ENCODE measurements at places on chromosomes 6 and 20. TPM values are rescaled to one million over a fixed set of nuclear protein-coding genes. Genes with fewer than 3 reads are reported as not detected.

- H3K36me3 ChIP-seq = no peaks in the 10 kb centered on the region
- H3K4me3 ChIP-seq = no peak overlapping the region
- no peaks in the 10 kb centered on the region for H3K27me3 ChIP-seq
- H3K4me1 ChIP-seq = no peaks in the 10 kb centered on the region
- no peak overlapping the region for H3K27ac ChIP-seq
These were observed 34.1 kb downstream of the CEBPB start for GRCh38 chr20:50224531-50225255.

DNA sequence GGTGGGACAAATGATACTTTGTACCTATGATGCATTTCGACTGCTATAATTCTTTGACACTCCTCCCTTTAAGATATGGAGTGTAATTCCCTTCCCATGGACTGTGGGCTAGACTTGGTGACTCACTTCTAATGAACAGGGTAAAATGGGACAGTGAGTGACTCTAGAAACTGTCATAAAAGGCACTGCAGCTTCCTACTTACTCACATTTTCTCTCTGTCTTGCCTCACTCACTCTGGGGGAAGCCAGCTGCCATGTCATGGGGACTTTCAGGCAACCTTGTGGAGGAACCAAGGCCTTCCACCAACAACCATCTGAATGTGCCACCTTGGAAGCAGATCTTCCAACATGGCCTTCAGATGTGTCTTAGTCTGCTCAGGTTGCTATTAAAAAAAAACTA is 12.9 kb upstream of the GFOD1 start:
- DNase-seq = no peak
- no peaks in the 10 kb centered on the region for H3K36me3 ChIP-seq
- H3K4me1 ChIP-seq = peaks cover 10% of the 10 kb centered on the region
- H3K4me3 ChIP-seq = no peak overlapping the region
- H3K27ac ChIP-seq = no peak overlapping the region

GRCh38 chr20:55283889-55284288 is 721.4 kb downstream of the CBLN4 start:
- H3K27ac ChIP-seq = no peak overlapping the region
- no peak overlapping the region for H3K4me3 ChIP-seq
- no peaks in the 10 kb centered on the region for H3K27me3 ChIP-seq
- H3K4me1 ChIP-seq = no peaks in the 10 kb centered on the region
- no peaks in the 10 kb centered on the region for H3K36me3 ChIP-seq

DNA sequence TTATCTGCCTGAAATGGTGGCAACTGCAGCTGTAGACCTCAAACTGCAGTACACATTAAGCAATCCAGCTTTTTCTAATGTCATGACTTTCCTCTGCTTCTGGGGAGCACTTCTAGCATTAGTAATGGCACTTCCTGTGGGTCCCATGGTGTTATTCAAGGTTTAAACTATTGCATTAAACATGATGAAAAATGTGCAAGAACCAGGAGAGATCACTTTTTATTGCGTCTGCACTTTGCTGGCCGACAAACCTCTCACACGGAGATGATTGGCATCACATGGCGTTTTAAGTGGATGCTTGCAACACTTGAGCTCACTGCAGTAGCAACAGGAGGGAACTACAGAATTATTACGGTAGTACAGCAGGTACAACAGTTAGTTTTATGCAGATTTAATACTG is 148.4 kb downstream of the HIVEP2 start:
- no peaks in the 10 kb centered on the region for H3K27me3 ChIP-seq
- no peak overlapping the region for H3K27ac ChIP-seq
- H3K4me3 ChIP-seq = no peak overlapping the region
- no peaks in the 10 kb centered on the region for H3K4me1 ChIP-seq

DNA sequence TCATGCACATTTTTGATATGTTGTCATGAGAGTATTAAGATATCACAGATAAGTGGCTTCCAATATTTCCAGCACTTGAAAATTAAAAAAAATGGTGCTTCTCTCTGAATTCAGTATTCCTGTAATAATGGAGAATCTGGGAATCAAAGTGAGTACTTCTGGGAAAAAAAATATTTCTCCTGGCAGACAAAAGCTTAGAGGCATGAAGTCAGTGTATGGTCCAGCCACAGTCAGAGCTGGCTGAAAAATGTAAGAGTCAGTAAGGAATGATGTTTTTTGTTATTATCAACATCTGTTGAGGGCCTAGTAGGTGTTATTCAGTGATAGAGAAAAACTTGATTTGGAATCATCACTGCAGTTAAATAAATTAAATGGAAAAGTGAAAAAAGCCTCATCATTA is 3.2 kb upstream of the RFPL4B start:
- H3K36me3 ChIP-seq = no peaks in the 10 kb centered on the region
- H3K4me1 ChIP-seq = no peaks in the 10 kb centered on the region
- DNase-seq = no peak
- H3K27me3 ChIP-seq = no peaks in the 10 kb centered on the region
- no peak overlapping the region for H3K27ac ChIP-seq

GRCh38 chr6:169881976-169882375 is 130.6 kb downstream of the ERMARD start:
- no peak overlapping the region for H3K27ac ChIP-seq
- H3K27me3 ChIP-seq = no peaks in the 10 kb centered on the region
- no peak overlapping the region for H3K4me3 ChIP-seq

GRCh38 chr20:33606118-33606771 is 55.9 kb upstream of the C20orf144 start:
- H3K27ac ChIP-seq = no peak overlapping the region
- no peaks in the 10 kb centered on the region for H3K4me1 ChIP-seq
- no peaks in the 10 kb centered on the region for H3K27me3 ChIP-seq
- H3K36me3 ChIP-seq = no peaks in the 10 kb centered on the region
- peak; percentile 11 for DNase-seq

- DNase-seq = no peak
- H3K4me1 ChIP-seq = peaks cover 10% of the 10 kb centered on the region
- no peak overlapping the region for H3K4me3 ChIP-seq
- H3K36me3 ChIP-seq = no peaks in the 10 kb centered on the region
- H3K27me3 ChIP-seq = no peaks in the 10 kb centered on the region
- no peak overlapping the region for H3K27ac ChIP-seq
These were observed 39.4 kb downstream of the HNF4A start for GRCh38 chr20:44394702-44395460.

DNA sequence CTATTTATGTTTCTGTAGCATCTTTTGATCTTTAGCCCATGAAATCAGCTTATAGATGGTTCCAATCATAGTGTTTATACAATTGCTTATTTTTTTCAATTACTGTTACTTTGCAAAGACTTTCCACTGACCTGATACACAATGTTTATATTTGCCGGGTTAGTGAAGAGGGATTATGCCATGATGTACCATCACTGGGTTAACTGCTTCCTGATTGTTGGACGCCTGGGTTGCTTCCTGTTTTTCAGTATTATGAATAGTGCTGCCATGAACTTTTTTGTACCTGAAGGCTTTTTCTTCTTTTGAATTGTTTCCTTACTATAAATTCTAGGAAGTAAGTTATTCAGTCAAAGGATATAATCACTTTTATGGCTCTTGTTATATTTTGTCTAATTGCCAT is 6.9 kb downstream of the MANBAL start:
- H3K36me3 ChIP-seq = peaks cover 8% of the 10 kb centered on the region
- peaks cover 21% of the 10 kb centered on the region for H3K4me1 ChIP-seq
- DNase-seq = no peak
- H3K27ac ChIP-seq = no peak overlapping the region
- H3K27me3 ChIP-seq = no peaks in the 10 kb centered on the region

DNA sequence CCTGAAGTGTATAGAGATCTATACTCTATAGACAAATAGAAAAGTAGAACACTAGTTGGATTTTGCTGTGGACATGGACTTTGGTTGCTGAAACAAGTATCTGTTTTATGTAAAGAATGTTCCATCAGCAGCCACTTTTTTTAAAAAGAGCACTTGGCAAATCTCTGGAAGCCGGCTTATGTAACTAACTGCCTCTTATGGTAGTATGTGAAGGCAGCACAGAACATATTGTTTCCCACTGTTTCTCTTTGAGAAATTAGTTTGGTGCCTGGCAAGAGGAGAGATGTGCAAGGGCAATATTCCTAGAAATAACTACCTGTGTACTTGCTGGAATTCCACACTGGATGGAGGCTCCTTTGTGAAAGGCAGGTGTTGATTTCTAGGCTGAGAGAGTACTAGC is 242.3 kb upstream of the PREP start:
- DNase-seq = no peak
- H3K4me1 ChIP-seq = peaks cover 12% of the 10 kb centered on the region
- H3K27me3 ChIP-seq = no peaks in the 10 kb centered on the region
- no peak overlapping the region for H3K4me3 ChIP-seq
- H3K27ac ChIP-seq = no peak overlapping the region
- H3K36me3 ChIP-seq = no peaks in the 10 kb centered on the region

- H3K4me1 ChIP-seq = peaks cover 36% of the 10 kb centered on the region
- H3K27ac ChIP-seq = peak overlapping the region; percentile 59
- H3K4me3 ChIP-seq = peak overlapping the region; percentile 14
- DNase-seq = peak; percentile 71
- H3K27me3 ChIP-seq = no peaks in the 10 kb centered on the region
These were observed 34.6 kb upstream of the LAMA2 start for GRCh38 chr6:128848212-128848935.

- H3K36me3 ChIP-seq = no peaks in the 10 kb centered on the region
- no peak for DNase-seq
- no peak overlapping the region for H3K4me3 ChIP-seq
- no peaks in the 10 kb centered on the region for H3K27me3 ChIP-seq
These were observed 218.4 kb downstream of the HIVEP2 start for GRCh38 chr6:142726616-142727015.

DNA sequence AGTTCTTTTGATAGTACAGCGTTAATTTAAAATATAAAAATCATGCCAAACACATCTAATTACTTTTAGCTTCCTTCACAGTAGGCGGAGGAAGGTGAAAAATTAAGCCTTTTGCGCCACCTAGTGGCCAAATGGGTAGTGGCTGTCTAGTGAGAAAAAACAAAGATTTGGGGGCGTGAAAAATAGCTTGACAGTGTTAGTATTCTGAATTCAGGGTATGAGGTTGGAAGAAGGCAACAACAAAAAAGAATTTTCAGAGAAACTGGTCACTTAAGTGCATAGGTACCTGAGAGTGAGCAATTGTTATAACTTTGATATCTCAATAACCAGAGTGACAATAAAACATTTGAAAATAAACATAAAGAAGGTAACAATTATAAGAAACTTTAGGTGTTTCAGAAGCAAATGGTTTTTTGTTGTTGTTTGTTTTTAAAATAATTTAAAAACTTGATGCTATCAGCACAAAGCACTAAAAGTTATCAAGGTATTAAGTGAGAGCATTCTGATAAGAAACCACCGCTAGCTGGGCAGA is 14.3 kb downstream of the PSMB9 start:
- H3K27me3 ChIP-seq = peaks cover 60% of the 10 kb centered on the region
- no peaks in the 10 kb centered on the region for H3K4me1 ChIP-seq
- H3K4me3 ChIP-seq = no peak overlapping the region
- peak; percentile 85 for DNase-seq
- no peaks in the 10 kb centered on the region for H3K36me3 ChIP-seq

The RTEL1 gene
- total RNA-seq = 6.0 TPM

The LCA5 gene
- total RNA-seq = 10.7 TPM

Data from neural progenitor cell (in vitro differentiated cells).